NK-92 treated with Interleukin-12 subunit alpha and Interleukin-12 subunit beta, amount 100 ng/mL, for 24 hours (cell line): ENCODE measurements at places on chromosomes 3 and 15.

DNA sequence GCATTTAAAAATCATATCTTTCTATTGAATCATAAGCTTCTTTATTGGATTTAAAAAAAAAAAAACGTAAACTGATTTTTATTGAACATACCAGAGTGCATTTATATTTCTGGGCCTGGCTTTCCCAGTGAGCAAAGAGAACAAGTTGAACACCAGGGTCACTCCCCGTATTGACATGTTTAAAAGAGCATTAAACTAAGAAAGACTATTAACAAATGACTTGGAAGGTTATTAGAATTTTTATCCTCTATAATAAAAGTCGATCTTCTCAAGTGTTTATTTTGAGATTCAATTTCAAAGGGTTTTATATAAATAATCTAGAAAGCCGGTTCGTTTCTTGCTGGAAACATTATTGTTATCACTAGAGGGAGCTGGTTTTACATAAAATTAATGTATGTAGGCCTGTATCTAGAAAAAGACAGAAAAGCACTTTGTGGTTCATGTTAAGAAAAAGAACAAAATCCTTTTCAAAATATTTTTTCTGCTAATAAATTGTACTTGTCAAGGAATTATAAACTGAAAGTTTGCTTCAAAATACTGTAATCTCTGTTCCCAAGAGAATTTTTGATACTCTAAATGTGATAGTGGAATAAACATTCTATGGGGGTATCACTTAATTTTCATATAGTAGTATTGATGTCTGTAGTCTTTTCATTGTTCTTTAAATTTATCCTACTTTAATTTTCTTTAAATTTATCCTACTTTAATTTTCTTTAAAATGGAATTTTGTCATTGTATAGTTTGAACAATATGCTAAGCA, 321.8 kb upstream of the MME start:
- DNase-seq: no peak

GRCh38 chr3:155423526-155424322, 130.2 kb upstream of the STRIT1 start:
- no peak for DNase-seq

GRCh38 chr3:155070932-155071387, 9.2 kb upstream of the MME start:
- no peak for DNase-seq

DNA sequence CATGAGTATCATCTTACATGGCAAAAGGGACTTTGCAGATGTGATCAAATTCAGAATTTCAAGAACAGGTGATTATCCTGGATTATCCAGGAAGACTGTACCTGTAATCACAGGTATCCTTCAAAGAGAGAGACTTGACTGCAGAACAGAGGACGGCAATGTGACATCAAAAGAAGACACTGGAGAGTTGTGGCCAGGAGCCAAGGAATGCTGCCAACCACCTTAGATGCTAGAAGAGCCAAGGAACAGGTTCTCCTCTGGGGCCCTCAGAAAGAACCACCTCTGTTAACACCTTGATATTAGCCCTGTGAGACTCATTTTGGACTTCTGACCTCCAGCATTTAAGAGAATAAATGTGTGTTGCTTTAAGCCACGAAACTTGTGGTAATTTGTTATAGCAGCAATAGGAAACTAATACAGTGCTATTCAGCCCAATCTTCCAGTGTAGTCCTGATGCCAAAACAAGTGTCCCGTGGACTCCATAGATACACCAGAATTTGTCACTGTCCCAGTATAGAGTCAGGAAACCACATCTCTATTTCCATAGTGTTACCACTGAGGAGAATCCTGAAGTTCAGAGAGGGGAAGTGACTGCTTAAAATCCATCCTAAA, 330.6 kb upstream of the TLE3 start:
- DNase-seq: no peak

GRCh38 chr3:169865176-169865767, 4.5 kb downstream of the LRRC31 start:
- no peak for DNase-seq

DNA sequence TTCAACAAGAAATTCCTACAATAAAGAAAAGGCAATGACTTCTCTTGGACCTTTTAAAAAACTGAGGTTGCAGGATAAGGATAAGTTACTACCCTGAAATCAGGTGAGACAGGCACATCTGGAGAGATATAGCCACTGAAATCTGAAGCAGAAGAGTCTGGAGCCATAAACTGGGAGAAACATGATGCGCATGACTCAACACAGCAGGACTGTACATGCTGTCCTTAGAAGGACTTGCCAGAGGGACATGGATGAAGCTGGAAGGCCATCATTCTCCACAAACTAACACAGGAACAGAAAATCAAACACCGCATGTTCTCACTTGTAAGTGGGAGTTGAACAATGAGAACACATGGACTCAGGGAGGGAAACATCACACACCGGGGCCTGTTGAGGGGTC, 1020.2 kb downstream of the AGBL1 start:
- no peak for DNase-seq

- DNase-seq: no peak
Observed at GRCh38 chr3:47315069-47315647, 32.4 kb downstream of the KLHL18 start.
